ENCODE measurements at places on chromosomes 13 and 19.

GRCh38 chr19:34228347-34228746 lies 26.0 kb upstream of the GARRE1 start:
- DNase-seq, result no peak

GRCh38 chr13:81738364-81738763 lies 1397.4 kb upstream of the SPRY2 start:
- no peak for DNase-seq

GRCh38 chr19:1613146-1613545 lies 7.9 kb upstream of the UQCR11 start:
- DNase-seq, result no peak

GRCh38 chr19:1794424-1795172 lies 17.5 kb downstream of the ATP8B3 start:
- DNase-seq, result no peak

DNA sequence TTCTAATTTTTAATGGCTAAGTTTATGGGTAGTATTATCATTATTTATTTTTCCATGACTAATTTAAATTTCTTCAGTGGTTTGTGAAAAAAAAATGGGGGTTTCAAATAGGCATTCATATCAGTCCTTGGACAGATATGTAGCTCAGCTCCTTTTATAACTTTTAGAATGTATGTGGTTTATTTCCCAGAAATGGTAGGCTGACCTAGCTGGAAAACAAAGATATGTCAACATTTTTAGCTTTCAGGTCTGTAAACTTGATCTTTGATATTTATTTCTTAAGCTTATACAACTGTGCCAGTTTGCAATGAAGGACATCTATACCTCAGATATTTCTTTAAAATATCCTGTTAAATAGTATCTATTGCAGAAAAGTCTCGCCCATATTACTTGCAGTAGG lies 1815.5 kb downstream of the SLITRK5 start:
- DNase-seq, result no peak

DNA sequence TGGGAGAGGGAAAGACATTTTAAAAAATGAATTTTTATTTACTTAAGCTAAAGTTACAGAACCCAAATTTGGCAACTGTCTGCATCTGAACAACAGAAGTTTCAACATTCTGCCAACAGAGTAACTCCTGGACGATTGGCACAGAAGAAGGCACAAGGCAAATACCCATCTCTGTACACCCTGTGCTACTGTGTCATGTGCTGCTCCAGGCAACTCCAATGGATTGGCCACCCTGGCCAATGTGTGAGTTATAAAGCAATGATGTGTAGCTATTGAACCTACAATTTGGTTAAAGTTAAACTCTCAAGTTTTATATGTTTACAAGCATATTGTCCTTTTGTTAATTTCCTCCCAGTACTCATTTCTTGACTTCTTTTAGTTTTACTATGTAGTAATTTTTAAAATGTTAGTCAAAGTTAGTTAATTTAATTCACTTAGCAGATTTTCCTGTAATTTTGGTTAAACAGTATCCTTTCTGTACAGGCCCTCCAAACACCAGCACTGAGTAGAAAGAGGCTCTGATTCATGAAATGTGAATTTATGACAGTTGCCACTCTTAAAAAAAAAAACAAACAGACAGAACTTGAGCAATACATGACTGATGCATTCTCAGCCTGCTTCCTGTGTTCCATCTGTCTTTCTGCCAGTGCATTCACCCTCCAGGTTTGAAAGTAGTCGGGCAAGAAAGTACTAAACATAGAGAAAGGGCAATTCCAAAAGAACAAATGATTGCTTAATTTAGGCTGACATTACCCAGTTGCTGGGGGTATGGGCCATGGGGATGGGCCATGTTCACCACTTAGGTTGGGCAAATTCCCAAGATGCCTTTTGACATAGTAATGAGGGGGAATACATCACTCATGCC lies 5.9 kb downstream of the STARD13 start:
- no peak for DNase-seq

GRCh38 chr19:19873381-19873780 lies 7.7 kb downstream of the ZNF253 start:
- DNase-seq, result no peak

DNA sequence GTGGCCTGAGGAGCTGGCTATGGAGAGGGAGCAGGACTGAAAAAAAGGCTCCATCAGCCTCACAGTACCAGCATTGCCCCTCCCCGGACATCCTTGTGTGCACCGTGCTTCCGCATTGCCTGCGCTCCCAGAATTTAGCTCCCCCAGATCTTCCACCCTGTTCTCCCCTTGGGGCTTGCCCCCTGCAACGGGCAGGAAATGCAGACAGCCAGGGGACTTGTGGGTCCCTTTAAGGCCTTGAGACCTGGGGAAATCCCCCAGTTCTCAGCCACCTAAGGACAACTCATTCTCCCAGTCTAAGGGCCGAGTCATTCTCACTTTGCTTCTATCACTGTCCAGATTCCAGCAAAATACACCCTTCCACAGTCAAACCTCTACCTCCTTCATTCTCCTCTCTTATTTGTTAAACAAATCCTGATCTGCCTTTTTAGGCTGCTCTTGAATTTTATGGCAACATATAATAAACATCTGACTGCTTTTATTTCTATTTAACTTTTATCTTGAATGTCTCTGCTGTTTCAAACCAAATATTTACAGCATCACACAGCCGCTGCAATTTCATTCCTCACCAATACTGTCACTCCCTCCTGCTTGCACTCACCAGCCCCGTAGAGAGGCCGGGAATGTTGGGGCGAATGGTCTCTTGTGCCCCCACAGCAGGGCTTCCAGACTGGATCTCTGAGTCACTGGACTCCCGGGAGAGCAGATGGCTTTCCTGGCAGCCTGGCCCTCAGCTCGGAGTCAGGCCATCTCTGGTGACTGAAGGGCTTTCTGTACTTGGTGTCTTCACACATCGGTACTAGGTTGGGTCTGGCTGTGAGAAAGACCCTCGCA lies 221.9 kb downstream of the TSHZ3 start:
- no peak for DNase-seq

DNA sequence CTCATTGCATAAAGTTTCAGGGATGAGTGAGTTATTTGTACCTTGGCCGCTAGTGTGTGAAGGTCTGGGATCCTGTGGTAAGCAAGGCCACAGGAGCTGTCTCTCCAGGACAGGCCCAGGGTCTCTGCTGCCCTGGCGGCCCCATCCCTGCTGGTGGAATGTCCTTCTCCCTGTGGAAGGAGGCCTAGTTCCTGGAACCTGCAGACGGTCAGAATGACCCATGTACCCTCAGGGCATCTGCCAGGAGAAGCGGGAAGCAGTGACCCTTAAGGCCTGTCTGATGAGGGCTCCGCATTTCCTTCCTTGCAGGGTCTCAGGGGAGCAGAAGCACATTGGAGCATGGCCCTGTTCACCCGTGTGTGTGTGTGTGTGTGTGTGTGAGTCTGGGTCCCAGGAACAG lies 32.1 kb upstream of the SOX1 start:
- DNase-seq, result no peak

DNA sequence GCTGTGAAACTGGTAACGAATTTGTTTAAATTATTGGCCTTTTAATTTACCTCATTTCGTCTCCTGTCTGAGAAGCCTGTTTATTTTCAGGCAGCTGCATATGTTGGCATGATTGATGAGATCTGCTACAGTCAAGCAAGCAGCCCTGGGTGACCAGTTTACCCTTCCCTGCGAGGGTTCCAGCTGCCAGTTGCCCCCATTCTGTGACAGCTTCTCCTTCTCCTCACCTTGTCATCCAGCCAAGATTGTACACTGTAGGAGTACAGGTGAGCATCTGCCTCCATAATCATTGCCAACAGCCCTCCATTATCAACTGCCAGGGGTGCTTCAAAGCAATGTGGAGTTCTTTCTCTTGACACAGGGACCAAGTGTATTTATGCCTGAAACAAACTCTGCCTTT lies 1979.9 kb upstream of the PRR20A start:
- DNase-seq, result peak; percentile 86

DNA sequence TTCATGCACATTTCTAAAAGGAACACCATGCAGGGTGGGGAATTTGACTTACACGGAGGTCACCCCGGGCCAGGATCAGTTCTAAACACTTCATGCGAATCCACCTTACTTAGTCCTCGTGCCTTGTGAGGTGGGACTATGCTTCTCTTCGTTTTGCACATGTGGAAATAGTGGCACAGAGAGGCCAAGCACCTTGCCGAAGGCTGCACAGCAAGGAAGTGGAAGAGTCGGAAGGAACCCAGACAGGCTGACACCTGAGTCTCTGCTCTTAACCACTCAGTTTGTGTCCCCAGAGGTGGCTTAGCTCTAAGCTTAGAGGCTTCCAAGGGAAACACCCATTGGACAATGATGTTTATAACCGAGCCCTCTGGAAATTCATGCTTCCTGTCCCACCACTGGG lies 150.1 kb downstream of the CACNA1A start:
- no peak for DNase-seq

DNA sequence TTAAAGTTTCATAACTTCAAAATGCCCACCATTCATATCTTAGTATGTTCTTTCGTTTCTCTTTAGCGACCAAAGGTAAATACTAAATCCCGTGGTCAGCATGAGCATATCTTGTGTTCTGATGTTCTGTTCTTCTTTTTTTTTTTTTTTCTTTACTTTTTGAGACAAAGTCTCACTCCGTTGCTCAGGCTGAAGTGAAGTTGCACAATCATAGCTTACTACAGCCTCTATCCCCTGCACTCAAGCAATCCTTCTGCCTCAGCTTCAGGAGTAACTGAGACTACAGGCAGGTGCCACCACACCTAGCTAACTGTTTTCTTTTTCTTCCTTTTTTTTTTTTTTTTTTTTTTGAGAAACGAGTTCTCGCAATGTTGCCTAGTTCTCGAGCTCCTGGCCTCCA lies 60.9 kb upstream of the ATP12A start:
- no peak for DNase-seq

DNA sequence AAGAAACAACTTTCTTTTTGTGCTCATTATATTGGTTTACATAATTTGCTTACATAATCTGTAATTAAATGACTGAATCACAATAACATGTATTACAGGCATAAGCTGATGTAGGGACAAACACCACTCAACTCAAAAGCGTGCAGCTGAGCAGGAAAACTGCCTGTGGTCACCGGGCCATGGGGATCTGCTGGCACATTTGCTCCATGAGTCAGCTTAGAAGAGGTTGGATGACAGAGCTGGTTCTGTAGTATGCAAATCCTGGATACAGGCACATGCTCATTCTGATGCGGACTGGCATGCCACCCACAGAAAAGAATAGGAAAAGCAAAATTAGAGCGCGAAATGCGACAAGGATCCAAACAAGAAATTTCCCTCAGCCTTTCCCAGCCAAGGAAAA lies 128.6 kb downstream of the USP12 start:
- no peak for DNase-seq

DNA sequence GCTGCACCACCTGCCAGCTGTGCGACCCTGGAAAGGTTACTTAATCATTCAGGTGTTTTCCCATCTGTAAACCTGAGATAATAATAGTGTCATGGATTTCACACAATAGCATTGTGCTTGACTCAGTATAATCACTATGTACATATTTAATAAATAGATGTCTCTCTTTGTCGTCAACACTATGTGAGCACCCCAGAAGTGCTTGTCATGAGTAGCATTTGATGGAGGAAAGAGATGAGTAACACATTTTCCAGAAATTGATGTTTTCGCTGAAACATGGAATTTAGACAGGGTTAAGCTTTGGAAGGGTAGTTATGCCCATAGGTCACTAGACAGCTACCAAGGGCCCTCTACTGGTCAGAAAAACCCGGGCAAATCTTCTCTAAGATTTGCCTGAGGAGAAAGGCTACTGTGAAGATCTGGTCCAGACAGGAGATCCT lies 9.5 kb upstream of the MBNL2 start:
- peak; percentile 69 for DNase-seq

- peak; percentile 10 for DNase-seq
Measured at GRCh38 chr13:38752686-38753085, 65.8 kb downstream of the FREM2 start.

- no peak for DNase-seq
Measured at GRCh38 chr13:23059173-23059572, 121.6 kb upstream of the SGCG start.

GRCh38 chr19:1172353-1173158 lies 1.5 kb downstream of the SBNO2 start:
- DNase-seq, result no peak

DNA sequence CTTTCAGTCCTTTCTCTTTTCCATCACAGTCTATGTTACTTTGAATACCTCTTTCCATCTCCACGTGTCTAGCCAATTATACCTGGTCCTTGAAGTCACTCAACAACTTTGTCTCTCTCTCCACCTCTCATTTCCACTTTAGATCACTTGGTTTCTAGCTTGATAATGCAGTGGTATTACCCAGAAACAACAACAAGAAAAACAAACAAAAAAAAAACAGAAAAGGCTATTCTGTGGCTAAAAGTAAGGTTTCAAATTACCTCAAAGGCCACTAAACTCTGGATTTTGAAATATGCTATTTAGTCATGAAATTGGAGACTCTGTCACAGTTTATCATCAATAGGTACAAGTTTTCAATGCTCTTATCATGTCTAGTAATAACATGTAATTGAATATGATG lies 184.8 kb downstream of the PCDH9 start:
- no peak for DNase-seq

DNA sequence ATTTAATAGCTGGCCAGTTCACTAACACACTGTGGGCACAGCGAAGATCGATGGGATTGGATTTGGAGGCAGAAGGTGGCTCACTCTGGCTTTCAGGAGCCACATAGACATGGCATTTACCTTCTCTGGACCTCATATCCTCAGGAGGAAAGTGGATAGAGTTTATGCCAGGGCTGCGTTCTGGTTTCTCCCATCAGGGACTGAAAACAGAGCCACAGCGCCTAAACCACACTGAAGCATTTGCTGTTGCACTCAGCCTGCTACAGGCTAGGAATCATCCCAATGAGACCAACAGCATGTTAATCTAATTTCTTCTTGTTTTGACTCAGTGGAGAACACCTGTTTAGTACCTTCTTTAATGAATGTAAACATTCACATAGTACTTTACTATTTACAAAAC lies 1.6 kb downstream of the CYSLTR2 start:
- no peak for DNase-seq

- peak; percentile 49 for DNase-seq
Measured at GRCh38 chr19:48540110-48540509, 11.9 kb upstream of the SULT2B1 start.

DNA sequence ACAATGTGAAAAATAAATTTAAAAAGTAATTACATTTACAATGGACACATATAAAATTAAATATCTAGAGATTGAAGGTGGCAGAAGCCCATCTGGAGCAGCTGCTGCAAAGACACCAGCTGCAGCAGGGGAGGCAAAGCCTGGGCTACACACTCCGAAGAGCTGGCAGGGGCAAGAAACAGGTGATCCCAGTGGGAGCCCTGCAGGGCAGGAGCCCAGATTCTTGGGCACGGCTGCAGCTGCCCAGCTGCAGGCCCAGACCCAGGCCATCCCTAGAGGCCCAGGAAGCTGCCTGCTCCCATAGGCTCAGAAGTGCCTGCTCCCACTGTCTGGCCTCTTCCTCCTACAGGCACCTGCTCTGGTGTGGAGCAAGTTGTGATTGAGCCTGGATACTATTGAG lies 1547.9 kb upstream of the SPRY2 start:
- DNase-seq, result no peak
